ENCODE measurements at places on chromosomes 1 and 21.

DNA sequence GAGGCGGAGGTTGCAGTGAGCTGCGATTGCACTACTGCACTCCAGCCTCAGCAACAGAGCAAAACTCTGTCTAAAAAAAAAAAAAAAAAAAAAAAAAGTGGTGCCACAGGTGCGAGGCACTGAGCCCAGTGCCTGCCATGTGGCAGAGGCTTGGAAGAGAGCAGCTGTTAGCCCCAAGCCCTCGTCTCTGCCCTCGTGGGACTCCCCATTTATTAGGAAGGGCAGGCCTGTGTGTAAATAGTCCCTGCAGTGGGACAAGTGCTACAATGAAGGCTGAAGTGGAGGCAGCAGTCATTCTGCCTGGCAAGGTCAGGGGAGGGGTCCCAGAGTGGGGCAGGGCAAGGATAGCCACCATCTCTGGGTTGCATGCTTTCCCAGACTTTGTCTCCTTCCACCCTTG lies 6.5 kb downstream of the RPS6KA1 start:
- DNase-seq: no peak

- DNase-seq: no peak
These were observed 308.9 kb upstream of the LRRC7 start for GRCh38 chr1:69258842-69259241.

GRCh38 chr1:26083208-26083607 lies 15.8 kb upstream of the TRIM63 start:
- no peak for DNase-seq

- DNase-seq: no peak
These were observed 232.1 kb upstream of the KAZN start for GRCh38 chr1:14366091-14367018.

DNA sequence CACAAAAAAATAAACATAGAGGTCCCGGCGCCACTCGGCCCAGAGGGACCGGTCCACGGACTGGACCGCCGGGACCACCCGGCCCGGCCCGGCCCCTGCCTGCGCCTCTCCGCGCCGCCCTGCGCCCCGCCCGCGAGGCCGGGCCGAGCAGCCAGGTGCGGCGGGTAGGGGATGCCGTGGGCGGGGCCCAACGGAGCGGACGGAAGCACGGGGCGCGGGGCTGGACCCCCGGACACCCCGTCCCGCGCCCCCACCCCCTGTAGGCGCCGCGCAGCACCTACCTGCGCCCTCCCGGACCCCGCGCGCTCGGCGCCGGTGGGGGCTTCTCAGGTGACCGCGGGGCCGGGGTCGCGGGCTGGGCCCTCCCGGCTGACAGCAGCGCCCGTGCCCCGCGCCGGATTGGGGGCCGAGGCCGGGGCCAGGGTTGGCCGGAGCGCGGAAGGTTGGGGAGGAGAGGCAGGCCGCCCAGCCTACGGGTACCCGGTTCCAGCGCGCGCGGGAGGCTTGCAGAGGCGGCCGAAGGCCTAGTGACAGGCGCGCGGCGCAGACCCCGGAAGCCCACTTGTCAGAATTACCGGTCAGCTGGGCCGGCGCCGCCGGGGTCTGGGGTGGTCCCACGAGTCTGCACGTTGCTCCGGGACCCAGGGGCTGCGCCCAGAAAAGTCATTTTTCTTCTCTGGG lies 351.9 kb upstream of the CAMK1G start:
- no peak for DNase-seq

DNA sequence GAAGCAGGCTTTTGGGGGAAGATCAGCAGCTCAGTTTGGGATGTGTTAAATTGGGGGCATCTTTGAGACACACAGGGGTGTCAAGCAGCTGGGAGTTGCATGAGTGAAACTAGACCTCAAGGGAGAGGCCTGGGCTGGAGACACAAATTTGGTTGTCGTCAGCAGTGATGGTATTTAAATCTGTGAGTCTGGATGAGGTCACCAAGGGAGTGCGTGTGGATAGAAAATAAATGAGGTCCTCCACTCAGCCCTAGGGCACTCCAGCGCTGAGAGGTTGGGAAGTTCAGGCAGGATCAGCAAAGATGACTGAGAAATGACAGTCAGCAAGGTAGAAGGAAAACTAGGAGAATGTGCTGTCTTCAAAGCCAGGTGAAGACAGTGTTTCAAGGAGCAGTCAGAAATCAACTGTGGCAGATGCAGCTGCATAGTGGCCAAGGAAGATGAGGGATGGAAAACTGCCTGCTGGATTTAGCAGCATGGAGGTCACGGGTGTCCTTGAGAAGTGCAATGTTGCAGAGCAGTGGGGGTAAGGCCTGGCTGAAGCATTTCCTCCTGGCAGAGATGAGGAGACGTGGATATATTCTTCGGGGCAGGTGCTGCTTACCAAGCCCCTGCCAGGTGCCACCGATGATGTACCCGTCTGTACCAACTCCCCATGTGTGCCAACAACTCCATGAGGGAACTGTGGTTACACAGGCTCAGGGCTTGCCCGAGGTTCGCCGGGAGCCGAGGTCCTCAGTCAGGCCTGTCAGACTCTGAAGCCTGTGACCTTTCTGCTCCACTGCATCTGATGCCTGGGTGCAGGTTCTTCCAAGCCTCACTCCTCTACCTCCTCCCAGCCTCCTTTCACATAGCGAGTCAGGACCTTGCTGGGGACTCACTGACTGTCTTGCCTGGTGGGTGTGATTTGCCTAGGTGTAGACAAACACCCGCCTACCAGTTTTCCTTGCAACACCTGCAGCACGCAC lies 11.3 kb downstream of the MAP7D1 start:
- DNase-seq: no peak

DNA sequence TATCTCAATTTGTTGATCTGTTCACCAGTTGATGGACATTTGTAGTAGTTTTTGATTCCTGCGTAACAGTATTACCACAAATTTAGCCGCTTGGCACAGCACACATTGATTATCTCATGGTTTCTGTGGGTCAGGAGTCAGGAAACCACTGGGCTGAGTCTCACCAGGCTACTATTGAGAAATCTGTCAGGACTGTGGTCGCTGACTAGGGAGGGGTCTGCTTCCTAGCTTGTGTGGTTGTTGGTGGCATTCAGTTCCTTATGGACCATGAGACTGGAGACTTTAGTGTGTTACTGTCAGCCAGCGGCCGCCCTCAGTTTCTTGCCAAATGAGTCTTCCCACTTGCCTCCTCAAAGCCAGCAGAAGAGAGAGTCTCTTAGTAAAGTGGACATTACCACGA lies 9.8 kb downstream of the PEX14 start:
- no peak for DNase-seq

Data from stimulated activated CD8-positive, alpha-beta memory T cell treated with anti-CD3 and anti-CD28 coated beads, Interleukin-7, amount 100 ng/mL, for 24 hours (primary cell).